ENCODE measurements at places on chromosomes 13 and 19.

DNA sequence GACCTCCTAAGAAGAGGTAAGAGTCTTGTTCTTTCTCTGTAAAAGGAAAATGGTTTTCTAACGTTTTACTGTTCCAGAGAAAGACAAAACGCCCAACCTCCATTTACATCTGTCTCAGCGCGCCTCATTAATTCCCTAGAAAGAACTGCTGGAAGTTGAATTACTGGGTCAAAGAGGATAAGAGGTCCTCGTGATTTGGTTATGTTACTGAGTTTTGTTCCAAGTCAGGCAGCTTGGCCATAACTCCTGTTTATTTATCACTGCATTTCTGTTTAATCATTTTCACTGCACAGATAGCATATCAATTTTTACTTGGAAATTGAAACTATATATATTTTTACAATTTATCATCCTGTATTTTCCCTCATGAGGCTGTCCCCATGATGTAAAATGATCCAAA is 112.9 kb upstream of the PEG3 start:
- DNase-seq = no peak

- DNase-seq = peak; percentile 85
Measured at GRCh38 chr19:28397306-28397705, 815.6 kb downstream of the UQCRFS1 start.

- peak; percentile 83 for DNase-seq
Measured at GRCh38 chr19:55305491-55305890, 19.6 kb downstream of the TMEM150B start.

DNA sequence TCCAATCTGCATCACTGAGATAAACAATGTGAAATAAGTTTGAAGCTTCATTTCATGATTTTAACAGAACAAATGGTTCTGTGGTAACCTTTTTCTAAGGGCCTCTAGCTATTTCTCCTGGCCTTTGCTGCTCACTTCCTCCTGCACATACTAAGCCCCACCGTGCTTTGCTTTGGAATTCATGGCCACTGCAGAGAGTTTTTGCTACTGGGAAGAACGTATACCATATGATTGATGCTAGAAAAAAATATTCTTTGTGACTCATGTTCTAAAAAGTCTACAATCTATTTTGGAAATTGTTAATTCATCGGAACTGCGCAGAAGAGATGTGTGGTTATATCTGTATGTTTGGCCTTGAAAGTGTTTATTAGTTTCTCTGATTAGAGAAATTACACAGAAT is 747.3 kb downstream of the PCDH9 start:
- no peak for DNase-seq

- no peak for DNase-seq
Measured at GRCh38 chr13:38535261-38535660, 151.6 kb upstream of the FREM2 start.

DNA sequence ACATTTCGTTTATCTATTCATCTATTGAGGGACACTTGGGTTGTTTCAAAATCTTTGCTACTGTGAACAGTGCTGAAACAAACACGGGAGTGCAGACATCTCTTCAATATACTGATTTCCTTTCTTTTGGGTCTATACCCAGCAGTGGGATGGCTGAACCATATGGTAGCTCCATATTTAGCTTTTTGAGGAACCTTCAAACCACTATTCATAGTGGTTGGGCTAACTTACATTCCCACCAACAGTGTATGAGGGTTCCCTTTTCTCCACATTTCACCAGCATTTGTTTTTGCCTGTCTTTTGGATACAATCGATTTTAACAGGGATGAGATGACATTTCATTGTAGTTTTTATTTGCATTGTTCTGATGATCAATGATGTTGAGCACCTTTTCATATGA is 798.2 kb downstream of the UQCRFS1 start:
- no peak for DNase-seq

All from NCI-H82 (cell line).